ENCODE measurements at places on chromosomes 4 and X. TPM values are rescaled to one million over a fixed set of nuclear protein-coding genes. Genes with fewer than 3 reads are reported as not detected.
A peak's percentile ranks its signal among the peaks of the same experiment; 100 is the strongest.

DNA sequence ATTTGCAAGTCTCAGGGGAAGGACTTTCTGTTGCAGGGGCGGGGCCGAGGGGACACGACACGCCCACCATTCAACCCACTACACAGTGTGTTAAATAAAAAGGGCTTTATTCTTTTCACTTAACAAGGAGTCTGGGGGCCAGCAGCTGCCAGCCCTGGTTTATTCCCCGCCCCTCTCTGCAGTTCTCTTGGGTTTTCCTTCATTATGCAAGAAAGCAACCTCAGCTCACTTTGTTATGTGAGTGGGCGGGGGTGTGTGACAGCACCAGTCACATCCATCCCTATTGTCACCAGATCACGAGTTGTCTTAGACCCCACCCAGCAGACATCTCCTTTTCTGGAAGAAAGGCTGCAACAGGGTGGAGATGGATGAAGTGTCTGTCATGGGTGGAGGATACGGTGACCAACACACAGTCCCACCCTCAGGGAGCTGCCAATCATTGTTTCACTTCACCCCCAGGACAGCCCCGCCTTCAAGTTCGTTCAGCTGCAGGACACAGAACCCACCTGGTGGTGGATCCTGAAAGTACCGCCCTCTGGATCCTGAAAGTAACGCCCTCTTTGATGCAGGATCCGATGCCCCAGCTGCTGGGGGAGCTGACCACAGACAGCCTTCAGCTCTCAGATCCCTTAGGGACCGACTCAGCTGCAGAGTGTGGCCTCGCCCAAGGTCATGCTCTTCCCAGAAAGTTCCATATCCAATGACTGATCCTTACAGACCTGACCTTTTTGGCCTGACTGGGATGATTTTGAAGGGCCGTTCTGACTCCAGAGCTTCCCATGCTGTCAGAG, 79.6 kb downstream of the SMIM20 start:
- no peak overlapping the region for H3K4me3 ChIP-seq
- H3K27ac ChIP-seq, result no peak overlapping the region
- DNase-seq, result peak; percentile 34

CENPVL2 gene
- not detected for total RNA-seq

MTTP gene
- not detected for total RNA-seq

- H3K4me1 ChIP-seq, result no peaks in the 10 kb centered on the region
- no peak for DNase-seq
- H3K27me3 ChIP-seq, result no peaks in the 10 kb centered on the region
- no peak overlapping the region for H3K4me3 ChIP-seq
- no peaks in the 10 kb centered on the region for H3K36me3 ChIP-seq
Observed at GRCh38 chrX:29435396-29435795, 780.0 kb upstream of the MAGEB2 start.

GRCh38 chr4:88211473-88212252, 53.2 kb upstream of the ABCG2 start:
- H3K4me3 ChIP-seq, result no peak overlapping the region
- no peaks in the 10 kb centered on the region for H3K4me1 ChIP-seq
- no peaks in the 10 kb centered on the region for H3K27me3 ChIP-seq
- peak; percentile 66 for DNase-seq

GRCh38 chr4:117383468-117383867, 298.1 kb upstream of the TRAM1L1 start:
- H3K27ac ChIP-seq, result no peak overlapping the region
- H3K4me1 ChIP-seq, result no peaks in the 10 kb centered on the region
- H3K4me3 ChIP-seq, result no peak overlapping the region
- H3K27me3 ChIP-seq, result no peaks in the 10 kb centered on the region

PARM1 gene
- total RNA-seq, result 0.05 TPM

- no peak overlapping the region for H3K4me3 ChIP-seq
- no peaks in the 10 kb centered on the region for H3K27me3 ChIP-seq
- H3K36me3 ChIP-seq, result no peaks in the 10 kb centered on the region
- DNase-seq, result no peak
- H3K4me1 ChIP-seq, result no peaks in the 10 kb centered on the region
Observed at GRCh38 chr4:162075726-162076125, 88.1 kb downstream of the FSTL5 start.

- H3K36me3 ChIP-seq, result no peaks in the 10 kb centered on the region
- peaks cover 36% of the 10 kb centered on the region for H3K4me1 ChIP-seq
- H3K4me3 ChIP-seq, result no peak overlapping the region
- no peak overlapping the region for H3K27ac ChIP-seq
- H3K27me3 ChIP-seq, result no peaks in the 10 kb centered on the region
Observed at GRCh38 chr4:153232768-153233167, 28.5 kb downstream of the TRIM2 start.

GRCh38 chr4:166198516-166199310, 325.7 kb downstream of the TLL1 start:
- H3K4me3 ChIP-seq, result no peak overlapping the region
- H3K27ac ChIP-seq, result no peak overlapping the region
- no peaks in the 10 kb centered on the region for H3K36me3 ChIP-seq
- DNase-seq, result no peak

MAGEC3 gene
- total RNA-seq, result not detected

DNA sequence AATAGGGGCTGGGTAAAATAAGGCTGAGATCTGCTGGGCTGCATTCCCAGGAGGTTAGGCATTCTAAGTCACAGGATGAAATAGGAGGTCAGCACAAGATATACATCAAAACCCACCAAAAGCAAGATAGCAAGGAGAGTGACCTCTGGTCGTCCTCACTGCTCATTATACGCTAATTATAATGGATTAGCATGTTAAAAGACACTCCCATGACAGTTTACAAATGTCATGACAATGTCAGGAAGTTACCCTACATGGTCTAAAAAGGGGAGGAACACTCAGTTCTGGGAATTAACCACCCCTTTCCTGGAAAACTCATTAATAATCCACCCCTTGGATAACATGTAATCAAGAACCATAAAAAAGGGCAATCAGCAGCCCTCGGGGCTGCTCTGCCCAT, 403.6 kb downstream of the KCNIP4 start:
- H3K4me1 ChIP-seq, result no peaks in the 10 kb centered on the region
- H3K36me3 ChIP-seq, result no peaks in the 10 kb centered on the region
- no peaks in the 10 kb centered on the region for H3K27me3 ChIP-seq

MAGEA2 gene
- not detected for total RNA-seq

POU3F4 gene
- not detected for total RNA-seq

DNA sequence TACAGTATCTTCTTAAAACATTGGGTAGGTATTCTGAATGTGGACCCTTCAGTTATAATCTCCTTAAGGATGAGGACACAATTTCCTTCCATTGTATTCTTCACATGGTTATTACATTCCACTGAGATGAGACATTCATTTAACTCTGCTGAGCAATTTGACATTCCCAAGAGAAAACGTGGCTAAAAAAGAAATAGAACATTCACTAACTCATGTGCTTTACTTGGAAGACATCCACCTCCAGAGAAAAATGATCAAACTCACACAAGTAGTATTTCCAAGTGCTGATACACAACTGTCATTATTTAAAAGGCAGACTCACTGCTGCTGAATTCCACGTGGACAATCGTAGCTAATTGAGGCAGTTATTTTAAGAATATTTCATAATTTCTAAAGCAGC, 227.9 kb upstream of the ANKRD50 start:
- no peaks in the 10 kb centered on the region for H3K4me1 ChIP-seq
- H3K4me3 ChIP-seq, result no peak overlapping the region
- H3K36me3 ChIP-seq, result no peaks in the 10 kb centered on the region
- no peaks in the 10 kb centered on the region for H3K27me3 ChIP-seq
- DNase-seq, result no peak

MCF2 gene
- total RNA-seq, result 0.07 TPM

DNA sequence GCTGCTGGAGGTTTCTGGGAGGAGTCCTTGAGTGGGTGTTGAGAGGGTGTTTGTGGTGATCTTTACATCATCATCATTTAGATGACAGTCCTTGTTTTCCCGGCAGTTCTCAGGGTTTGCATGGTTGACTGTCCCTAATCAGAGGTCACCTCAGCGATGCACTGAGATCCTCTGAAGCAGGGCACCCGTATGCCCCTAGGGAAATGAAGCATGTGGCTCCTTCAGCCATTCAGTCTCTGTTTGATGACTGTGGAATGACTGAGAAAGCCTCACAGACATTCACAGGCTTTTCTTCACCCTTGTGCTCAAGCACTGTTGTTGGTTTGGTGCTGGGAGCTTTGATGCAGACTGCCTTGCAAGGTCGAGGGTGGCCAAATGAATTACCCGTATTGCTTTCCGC, 474.7 kb downstream of the SPRY1 start:
- no peak for DNase-seq
- H3K27ac ChIP-seq, result no peak overlapping the region
- H3K4me3 ChIP-seq, result no peak overlapping the region

UGDH gene
- 14.6 TPM for total RNA-seq

GRCh38 chr4:138078751-138079520, 163.2 kb downstream of the SLC7A11 start:
- H3K27me3 ChIP-seq, result no peaks in the 10 kb centered on the region
- H3K4me1 ChIP-seq, result no peaks in the 10 kb centered on the region
- DNase-seq, result no peak

ARHGAP6 gene
- not detected for total RNA-seq

All from activated naive CD4-positive, alpha-beta T cell treated with anti-CD3 and anti-CD28 coated beads for 36 hours (primary cell).